Omental fat pad (tissue), 4 donors: ENCODE measurements at places on chromosomes 7 and 10.
A peak's percentile ranks its signal among the peaks of the same experiment; 100 is the strongest.

DNA sequence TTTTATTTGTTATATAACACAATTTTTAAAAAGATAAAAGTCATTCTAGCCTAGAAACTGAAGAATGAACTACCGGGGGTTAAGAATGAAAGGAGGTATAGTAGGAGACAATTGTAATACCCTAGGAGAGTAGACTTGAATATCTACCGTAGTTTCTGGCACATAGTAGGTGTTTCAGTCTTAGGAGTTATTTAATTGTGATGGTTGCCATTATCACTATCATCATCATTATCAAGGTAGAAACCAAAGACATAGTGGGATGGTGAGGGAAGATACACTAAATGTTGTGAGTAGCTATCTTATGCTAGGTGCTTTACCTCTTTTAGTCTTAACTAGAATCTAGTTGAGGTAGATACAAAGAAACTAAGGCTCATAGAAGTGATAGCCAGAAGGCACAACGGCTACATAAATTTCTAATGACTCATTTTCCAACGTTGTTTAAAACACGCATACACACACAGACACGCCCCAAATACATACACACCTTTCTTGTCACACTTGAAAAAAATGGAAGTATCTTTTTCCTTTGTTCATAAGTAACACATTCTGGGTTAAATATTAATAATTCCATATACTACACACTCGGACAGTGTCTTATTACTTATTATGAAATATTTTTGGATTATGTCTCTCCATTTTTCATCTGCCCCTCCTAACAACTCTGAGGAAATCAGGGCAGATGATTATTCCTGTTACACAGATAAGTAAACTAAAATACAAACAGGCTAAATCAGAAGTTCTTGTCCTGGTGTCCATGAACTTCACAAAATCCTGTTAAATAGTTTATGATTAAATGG is 2.0 kb upstream of the ANLN start:
- DNase-seq: no peak

- no peak for DNase-seq
Measured at GRCh38 chr7:4151926-4152549, 530.1 kb upstream of the FOXK1 start.

- no peak for DNase-seq
Measured at GRCh38 chr7:30186725-30187124, 51.9 kb downstream of the MTURN start.

GRCh38 chr10:125011926-125012705 is 70.2 kb downstream of the ZRANB1 start:
- no peak for DNase-seq

GRCh38 chr10:59971915-59972314 is 65.6 kb upstream of the CCDC6 start:
- no peak for DNase-seq

DNA sequence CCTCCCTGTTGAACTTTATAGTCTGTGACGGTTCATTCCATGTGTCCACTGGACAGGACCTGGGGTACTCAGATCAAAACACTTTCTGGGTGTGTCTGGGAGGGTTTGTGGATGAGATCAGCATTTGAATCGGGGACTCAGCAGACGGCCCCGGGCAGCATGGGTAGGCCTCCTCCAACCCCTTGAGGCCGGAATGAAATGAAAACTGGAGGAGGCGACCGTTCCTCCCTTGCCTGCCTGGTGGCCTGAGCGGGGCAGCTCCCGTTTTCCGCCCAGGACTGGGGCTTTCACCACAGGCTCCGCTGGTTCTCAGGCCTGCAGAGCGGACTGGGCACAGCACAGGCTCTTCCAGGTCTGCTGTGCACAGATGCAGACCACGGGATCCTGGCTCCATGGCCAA is 247.7 kb downstream of the MAD1L1 start:
- DNase-seq: no peak

DNA sequence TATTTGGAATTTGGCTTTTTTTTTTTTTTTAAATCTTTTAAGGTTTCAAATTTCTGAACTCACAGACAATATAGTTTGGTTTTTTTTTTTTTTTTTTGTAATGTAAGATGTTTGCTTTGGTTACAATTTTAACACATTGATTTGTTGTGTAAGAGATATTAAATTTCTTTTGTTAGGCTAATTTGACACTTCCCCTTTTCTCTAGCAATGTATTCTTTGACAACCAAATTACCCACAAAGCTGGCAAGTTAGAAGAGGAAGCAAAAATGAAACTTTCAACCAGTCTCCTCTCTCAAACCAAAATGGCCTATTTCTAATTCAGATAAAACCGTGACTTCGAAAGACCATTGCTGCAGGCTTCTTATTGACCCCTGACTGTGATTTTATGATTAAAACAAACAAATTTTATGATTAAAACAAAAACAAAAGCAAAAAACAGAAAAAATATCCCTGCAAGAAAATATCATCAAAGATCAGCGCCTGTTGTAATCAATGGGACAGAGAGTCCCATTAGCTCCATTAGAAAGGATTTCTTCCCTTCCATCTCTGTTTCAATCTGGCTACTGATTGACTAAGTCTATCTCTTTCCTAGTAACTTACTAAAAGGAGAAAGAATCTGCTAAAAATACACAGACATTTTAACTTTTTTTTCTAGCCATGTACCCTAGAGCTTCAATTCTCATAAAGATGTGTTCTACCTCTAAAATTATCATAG is 489.2 kb downstream of the MDFIC start:
- no peak for DNase-seq

GRCh38 chr10:17742918-17743317 is 9.1 kb upstream of the TMEM236 start:
- DNase-seq: peak; percentile 65

- no peak for DNase-seq
Measured at GRCh38 chr10:121532292-121532864, 65.9 kb downstream of the FGFR2 start.

DNA sequence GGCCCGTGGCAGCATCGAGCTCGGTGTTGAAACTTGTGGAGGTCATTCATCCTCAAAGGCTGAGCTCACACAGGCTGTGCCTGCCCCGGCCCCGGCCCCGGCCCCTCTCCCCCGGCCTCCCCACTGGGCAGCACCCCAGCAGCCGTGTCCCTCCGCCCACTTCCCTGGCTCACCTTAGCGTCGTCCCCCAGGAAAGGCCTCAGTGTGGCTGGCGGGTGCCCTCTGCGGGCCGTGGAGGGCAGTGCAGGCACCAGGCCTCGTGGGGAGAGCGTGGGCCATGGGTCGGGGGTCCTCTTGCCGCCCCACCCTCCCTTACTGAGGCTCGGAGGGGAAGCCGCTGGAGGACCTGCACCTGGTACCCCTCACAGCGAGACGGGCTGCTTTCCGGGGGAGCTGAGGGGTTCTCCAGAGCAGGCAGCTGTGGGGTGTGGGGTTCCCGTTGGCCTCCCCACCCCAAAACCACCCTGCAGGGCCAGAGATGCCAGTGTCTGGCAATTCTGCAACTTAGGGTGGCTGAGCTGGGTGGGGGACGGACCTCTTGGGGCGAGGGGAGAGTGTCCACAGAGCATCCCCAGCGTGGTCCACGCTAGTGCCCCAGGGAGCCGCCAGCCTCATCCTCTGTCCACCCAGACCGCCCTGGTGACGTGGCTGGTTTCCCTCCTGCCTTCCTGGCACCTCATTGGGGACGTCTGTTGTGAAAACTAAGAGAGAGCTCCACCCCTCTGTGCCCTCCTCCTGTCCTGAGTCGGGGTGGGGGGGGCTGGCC is 44.2 kb upstream of the DPYSL4 start:
- DNase-seq: no peak

- DNase-seq: no peak
Measured at GRCh38 chr10:4437791-4438190, 388.2 kb upstream of the AKR1E2 start.

GRCh38 chr7:117706210-117706609 is 167.0 kb downstream of the CTTNBP2 start:
- no peak for DNase-seq

DNA sequence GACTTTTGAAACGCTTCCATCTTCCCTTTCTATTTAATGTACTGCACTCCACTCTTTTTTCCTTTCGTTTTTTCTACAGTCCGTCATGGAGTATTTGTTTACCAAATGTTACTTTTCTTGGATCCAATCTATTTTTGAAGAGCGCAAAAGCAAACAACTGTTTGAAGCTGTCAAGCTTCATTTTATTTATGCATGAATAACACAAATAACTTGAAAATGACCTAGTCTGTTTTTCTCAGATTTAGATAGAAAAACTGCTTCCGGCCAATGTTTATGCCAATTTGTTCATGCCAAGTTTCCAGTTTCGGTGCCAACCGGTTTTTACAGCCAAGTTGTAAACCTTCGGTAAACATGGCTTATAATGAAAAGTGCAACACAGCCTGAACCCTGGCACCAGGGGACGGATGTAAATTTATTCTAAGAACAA is 150.9 kb upstream of the KLF6 start:
- DNase-seq: no peak

DNA sequence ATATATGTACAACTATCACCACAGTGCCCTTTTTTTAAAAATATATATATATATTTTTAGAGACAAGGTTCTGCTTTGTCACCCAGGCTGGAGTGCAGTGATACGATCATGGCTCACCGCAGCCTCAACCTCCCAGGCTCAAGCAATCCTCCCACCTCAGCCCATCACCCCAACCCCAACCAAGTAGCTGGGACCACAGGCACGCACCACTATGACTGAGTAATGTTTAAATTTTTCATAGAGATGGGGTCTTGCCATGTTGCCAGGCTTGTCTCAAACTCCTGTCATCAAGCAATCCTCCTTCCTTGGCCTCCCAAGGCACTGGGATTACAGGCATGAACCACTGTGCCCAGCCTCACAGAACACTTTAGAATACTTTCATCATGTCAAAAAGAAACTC is 234.9 kb downstream of the SH2D4B start:
- no peak for DNase-seq

GRCh38 chr10:62514079-62514693 is 140.0 kb downstream of the ZNF365 start:
- DNase-seq: no peak

DNA sequence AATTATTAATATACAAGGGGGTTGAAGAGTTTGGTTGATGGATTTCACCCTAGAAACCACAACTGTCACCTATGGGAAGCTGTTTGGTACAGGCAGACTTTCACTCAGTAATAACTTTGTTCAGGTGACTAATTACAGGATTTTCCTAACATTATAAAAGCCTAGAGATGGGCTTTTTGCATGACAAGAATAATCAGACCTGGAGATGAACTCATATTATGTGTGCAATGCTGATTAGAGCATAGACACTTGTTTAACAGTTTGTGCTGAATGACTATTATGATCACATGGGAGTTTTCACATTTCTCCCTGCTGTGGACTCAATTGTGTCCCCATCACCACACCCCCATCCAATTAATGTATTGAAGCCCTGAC is 90.2 kb upstream of the STEAP4 start:
- DNase-seq: no peak

DNA sequence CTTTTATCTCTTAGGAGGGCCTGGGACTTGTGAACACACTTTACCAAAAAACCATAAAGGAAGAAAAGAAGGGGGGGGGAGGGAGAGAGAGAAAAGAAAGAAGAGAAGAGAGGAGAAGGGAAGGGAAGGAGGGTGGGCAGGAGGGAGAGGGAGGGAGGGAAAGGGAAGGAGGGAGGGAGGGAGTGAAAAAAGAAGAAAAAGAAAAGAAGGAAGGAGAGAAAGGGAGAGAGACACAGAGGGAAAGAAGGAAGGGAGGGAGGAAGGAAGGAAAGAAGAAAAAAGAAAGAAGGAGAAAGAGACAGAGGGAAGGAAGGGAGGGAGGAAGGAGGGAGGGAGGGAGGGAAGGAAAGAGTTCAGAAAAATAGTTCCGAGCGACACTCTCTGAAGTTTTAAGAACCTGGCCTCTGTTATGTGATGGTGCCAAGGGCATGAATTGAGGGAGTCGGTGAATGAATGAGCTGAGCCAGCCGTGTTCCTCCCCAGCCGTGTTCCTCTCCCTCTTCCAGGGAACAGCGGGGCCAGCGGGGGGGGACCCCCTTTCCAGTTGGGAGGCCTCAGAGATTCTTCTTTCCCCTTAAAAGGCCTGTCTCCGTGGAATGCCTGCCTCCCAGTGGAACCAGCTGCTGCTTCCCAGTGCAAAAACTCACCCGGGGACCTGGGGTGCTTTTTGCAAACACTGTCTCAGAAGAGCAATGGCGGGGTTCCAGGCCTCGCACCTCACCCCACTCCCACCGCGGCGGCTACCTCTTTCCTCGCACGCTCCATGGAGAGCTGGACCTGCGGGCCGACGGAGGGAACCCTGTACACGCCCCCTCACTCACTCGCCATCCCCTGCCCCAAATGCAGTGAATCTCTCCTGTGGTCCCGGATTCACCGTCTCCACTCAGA is 84.1 kb downstream of the FOXL3 start:
- DNase-seq: no peak

DNA sequence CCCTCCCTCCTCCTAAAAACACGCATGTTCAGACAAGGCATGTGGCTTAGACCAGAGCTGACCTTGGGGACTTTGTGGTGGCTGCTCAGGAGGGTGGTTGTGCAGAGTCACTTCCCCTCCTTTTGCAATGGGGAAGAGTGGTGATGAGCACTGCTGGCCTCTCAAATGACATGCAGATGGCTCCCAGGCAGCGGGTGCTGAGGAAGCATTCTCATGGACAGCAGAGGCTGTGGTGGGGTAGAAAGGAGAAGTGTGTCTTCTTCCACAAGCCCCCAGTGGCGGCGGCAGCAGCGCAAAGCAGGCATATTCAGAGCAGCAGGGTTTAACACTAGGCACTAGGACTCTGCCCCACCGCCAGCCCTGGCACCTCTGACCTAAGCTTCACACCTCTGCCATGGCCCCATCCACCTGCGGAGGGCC is 105.9 kb upstream of the ANLN start:
- DNase-seq: no peak

GRCh38 chr7:83547526-83547925 is 101.4 kb downstream of the SEMA3E start:
- no peak for DNase-seq

- no peak for DNase-seq
Measured at GRCh38 chr10:126930883-126931503, 25.8 kb downstream of the DOCK1 start.

DNA sequence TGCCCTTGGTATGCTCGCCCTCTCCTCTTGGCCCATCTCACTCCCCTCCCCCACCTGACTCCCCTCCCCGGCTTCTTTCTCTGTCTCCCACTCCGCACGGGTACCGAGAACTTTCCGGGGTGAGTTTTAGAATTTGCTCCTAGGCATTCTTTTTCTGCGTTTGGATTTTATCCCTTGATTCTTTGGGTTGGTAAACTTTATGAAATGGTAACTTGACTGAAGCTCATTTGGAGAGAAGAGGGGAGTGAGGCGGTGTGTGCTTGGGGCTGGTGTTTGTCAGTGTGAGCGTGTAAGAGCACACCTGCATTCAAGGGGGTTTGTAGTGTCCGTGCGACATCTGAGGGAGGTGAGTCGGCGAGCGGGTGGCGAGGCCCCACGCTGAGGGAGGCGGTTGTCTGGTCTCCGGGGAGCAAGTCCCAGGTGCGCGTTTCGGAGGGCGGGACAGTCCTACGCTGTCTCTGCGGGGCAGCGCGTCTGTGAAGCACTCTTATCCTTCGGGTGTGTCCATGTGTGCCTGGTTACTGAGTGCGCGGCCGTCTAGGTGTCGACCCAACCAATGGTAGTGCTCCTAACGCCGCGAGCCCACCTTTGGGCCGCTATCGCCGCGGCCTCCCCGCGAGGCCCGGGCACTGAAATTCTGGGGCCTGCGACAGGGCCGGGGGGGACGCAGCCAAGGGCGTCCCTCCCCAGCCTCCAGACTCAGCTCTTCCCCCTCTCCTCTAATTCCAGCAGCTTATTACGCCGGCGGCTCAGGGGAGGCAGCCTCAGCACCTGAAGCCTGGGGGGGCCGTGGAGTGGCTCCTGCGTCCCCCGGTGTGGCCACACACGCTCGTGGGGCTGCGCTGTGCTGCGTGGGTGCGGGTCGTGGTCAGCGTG is 2.6 kb upstream of the ZNF503 start:
- no peak for DNase-seq
